ENCODE measurements at places on chromosomes 12 and 14. TPM values are rescaled to one million over a fixed set of nuclear protein-coding genes. Genes with fewer than 3 reads are reported as not detected.

DNA sequence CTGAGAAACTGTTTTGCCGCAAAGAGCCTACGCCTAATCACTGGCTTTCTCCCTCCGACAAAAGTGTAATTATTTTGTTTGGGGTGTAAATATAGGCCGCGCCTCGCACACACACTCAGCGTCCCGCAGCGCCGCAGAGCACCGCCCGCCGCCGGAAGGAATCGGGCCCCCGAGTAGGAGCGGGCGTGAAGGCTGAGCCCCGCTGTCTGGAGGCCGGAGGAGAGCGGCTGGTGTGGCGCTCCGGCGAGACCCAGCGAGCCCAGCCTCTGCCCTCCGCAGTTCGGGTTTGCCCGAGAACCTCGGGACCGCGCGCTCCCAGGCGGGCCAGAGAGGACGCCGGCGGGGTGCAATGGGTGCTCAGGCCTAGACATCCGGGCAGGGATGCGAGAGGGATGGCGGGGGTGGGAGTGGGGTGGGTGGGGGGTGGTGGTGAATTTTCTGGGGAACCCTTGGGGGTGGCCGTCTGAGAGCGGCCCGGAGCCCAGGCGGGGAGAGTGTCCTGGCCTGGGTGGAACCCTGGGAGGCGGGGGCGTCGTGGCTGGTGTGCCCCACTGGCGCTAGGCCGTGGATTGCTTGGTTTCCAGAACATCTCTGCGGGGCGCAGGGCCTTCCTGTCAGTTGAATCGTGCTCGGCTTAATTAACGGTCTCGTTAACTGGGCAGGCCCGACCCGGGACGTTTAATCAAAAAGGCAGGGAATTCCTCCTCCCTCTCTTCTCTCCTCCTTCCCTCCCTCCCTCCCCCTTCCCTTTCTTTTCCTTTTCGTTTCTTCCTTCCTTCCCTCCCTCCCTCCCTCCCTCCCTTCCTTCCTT is 4.7 kb upstream of the LHX5 start:
- DNase-seq = no peak

DNA sequence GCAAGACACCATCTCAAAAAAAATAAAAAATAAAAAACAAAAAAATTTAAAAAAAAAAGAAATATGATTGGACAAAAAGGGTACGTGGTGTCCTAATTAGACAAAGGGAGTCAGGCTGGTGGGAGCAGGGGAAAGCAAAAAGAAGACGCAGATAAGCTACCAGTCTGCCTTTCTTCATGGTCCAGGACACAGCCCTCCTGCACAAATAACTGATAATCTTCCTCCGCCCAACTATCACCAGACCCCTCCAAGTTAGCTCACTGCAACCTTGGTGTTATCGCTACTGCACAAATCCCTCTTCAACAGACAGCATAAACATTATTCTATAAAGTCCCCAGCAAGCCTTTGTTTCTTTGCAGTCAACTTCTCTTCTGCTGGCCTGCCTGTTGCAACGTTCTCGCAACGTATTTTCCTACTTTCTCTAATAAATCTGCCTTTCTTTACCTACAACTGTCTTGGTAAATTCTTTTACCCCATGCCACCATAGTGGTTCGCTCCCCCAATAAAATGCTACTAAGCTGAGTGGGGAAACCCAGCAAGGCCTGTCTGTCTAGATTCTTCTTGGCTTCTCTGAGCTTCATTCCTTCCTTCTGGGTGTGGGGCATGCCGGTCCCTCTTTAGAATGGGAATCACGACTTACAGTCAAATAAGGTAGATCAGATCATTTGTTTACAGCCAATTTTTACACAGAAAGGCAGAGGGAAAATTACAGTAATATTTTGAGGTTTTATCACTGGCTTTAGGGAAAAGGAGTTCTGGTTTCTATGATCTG is 14.6 kb upstream of the DNAL1 start:
- DNase-seq = no peak

DNA sequence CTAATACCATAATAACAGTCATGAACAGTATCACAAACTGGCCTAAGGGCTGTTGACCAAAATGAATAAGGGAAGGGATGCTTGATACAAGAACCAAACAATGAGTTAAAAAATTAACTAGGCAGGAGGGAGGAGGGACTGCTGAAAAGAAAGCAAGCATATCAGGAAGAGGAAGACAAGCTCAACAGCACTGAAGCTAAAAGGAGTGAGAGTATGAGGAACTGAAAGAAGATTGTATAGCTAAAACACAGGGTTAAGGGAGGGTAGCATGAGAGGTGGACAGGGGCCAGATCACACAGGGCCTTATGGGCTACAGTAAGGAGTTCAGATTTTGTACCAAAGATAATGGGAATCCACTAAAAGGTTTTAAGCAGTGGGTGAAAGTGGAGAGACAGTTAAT is 34.1 kb downstream of the ITGA7 start:
- DNase-seq = no peak

- peak; percentile 11 for DNase-seq
Observed at GRCh38 chr14:94051115-94051514, 25.0 kb downstream of the OTUB2 start.

- no peak for DNase-seq
Observed at GRCh38 chr12:103836345-103836744, 4.7 kb downstream of the NT5DC3 start.

DNA sequence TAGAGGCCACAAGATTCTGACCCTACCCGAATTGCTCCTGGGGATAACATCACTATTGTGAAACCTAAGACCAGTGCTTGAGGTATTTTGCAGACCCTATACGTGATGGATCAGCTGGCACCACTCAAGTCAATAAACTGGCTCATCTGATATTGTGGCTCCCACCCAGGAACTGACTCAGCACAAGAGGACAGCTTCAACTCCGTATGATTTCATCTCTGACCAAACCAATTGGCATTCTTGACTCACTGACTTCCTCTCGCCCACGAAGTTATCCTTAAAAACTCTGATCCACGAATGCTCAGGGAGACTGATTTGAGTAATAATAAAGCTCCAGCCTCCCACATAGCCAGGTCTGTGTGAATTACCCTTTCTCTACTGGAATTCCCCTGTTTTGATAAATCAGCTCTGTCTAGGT is 1036.1 kb upstream of the TMEM132C start:
- DNase-seq = no peak

DNA sequence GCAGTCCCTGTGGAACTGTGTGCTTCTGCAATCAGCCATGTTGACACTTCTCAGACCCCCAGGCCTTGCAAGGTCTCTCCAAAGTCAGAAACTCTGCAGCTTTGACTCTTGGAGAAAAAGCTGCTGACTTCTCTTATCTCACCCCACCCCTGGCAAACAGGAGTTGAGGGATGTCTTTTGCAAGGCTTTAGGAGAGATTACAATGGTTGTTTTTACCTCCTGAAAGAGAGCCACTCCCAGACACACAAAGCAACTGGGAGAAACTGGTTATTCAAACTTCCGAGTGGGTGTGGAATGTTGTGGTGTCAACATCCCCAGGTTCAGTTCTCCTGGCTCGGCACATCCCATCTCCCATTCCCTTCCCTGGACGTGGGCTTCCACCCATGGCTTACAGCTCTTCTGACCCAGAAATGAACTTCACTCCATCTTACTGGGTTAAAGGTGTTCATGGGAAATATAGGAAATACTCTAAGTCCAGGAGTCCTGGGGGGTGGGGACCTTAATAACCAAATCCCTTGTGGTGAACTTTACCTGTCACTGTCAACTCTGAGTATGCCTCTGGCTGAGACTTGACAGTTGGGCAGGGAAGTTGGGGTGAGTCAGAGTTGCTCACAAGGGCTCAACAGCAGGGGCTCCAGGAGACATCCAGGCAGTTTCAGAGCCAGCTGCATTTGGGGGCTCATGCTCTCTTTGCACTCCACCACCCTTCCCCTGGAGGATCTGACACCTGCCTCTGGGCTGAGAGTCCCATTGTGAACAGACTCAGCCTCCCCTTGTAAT is 41.9 kb downstream of the CCDC177 start:
- no peak for DNase-seq

GRCh38 chr12:95573951-95574576 is 22.8 kb upstream of the USP44 start:
- DNase-seq = no peak

DNA sequence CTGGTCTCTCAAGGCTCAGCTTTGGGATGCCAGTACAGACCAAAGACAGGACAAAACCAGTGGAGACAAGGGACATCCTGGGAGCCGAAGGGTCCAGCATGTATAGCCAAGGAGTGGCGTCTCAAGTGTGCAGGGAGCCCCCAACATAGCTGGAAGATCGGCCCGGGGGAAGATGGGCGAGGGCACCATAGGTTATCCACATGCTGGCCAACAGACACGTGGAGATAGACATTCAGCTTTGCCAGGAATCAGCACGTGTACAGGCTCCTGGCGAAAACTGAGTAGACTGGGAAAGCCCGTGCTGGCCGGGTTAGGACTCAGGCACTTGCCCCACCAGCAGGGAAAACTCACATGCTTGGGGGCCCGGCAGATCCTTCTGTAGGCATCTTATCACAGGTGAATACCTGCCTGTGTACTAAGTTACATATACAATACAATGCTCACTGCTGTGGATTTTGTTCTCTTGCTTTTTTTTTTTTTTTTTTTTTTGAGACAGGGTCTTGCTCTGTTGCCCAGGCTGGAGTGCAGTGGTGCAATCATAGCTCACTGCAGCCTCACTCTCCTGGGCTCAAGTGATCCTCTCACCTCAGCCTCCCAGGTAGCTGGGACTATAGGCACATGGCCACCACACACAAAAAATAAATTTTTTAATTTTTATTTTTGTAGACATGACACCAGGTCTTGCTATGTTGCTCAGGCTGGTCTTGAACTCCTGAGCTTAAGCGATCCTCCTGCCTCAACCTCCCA is 5.6 kb upstream of the ANKRD9 start:
- no peak for DNase-seq

DNA sequence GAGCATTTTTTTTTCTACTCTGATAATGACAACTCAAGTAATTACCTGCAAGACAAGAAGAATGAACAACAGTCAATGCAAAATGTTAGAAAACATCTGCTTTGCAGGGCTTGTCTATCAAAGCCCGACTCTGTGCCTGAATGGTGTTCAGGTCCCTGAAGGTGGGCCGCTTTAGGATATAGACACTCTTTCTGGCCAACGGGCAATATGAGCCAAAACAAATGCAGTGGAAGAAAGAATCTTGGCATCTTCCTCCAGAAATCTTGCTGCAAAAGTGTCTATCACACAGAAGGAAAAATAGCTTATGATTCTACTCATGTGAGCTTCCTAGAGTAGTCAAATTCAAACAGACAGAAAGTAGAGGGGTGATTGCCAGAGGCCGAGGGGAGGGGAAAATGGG is 32.7 kb downstream of the FOS start:
- DNase-seq = no peak

DNA sequence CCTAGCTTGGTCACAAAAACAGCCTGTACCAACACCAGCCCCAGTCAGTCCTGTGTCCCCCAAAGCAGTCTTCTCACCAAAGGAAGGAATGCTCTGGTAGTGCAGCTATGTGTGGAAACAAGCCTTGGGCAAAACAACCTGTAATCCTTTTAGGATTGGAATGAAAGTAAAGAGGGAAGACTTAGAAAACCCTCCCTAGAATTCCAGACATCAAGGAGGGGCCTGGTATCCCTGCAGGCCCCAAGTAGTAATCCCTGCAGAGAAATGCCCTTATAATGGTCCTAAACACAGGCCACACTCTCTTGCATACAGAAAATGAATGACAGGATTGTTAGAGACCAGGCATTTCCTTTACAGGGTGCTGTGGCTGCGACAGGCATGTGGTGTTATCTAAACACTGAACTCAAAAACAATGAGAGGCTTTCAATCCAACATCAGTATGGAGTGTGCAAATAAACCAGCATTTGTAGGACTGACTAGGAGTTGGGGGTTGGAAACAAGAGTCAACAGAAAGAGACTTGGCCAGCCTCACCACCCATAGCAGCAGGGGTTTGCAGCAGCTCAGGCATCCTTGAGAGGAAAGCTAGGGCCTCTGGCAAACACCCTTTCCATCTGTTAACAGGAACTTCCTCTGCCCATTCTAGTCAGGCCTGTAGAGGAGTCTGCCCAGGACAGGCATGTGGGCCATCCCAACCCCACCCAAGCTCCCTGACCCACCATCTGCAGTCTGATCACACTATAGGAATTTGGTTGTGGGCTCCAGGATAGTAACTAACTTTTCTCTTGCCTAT is 59.1 kb downstream of the DCAF5 start:
- DNase-seq = no peak

- no peak for DNase-seq
Observed at GRCh38 chr12:7695566-7696197, at the start of gene GDF3. TSS of gene GDF3 (minus strand) at chr12:7695775. CDS start at chr12:7695728, 47 bp downstream.

GRCh38 chr14:95097385-95097784 is 59.9 kb downstream of the DICER1 start:
- DNase-seq = no peak

GRCh38 chr12:107404981-107405380 is 280.6 kb upstream of the PWP1 start:
- no peak for DNase-seq

DNA sequence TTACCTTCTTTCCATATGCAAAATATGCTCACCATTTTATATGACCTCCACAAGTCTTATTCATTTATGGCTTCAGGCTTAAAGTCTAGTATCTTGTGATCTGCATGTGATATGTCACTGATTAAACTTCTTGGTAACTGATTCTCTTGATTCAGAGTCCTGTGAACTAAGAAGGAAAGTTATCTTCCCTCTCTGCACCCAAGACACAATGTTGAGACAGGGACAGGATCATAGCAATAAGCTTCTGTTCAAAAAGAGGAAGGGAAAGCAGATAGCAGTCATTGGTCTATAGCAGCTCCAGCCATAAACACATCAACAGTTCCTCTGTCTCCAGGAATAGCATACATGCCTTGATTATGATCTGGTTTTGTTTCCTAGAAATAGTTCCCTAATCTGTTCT is 103.1 kb downstream of the UNC79 start:
- DNase-seq = no peak

GRCh38 chr12:121947981-121948380 is 29.6 kb downstream of the CFAP251 start:
- DNase-seq = no peak

The KITLG gene
- total RNA-seq = 75.7 TPM

The COCH gene
- total RNA-seq = 4.2 TPM

The ADAM21 gene
- not detected for total RNA-seq

The LYZ gene
- total RNA-seq = 33.0 TPM

The GLIPR1L2 gene
- total RNA-seq = 2.4 TPM

The INSM2 gene
- total RNA-seq = 0.11 TPM

The KRT8 gene
- 96.2 TPM for total RNA-seq

The TRHDE gene
- total RNA-seq = 21.4 TPM

The PIWIL1 gene
- total RNA-seq = 0.21 TPM

The PTPRR gene
- total RNA-seq = 2.7 TPM

The CCND2 gene
- total RNA-seq = 203 TPM

The LAG3 gene
- 0.21 TPM for total RNA-seq
